ENCODE measurements at places on chromosomes 12 and 14.

DNA sequence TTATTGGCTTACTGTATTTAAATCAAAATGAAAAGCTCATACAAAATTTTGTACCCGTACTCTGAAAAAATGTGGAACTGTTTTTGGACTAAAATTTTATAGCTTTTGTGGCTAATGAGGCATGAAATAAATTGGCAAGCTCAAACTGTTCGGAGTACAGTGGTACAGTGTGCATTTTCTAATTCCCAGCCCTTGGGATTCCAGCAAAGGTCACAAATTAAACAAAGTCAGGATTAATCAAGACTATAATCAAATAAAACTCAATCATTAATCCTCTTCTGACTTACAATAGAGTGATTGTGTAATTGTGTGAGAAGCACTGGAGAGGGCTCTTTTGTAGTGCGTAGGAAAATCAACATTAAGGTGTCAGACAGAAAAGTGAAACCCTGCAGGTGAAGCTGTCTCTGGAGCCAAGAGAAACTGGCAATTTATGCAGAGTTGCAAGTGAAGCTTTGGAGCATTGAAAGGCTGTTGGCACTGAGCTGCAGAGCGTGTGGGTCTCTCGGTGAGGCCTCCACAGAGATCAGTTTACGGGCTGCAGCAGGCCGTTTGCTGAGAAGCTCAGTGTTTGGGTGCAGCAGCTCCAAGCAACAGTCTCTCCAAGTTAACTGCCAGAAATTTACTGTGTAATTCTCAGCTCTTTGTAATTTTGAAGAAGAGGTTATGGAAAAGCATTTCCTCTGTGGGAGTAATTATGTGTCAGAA is 275.9 kb downstream of the FBXL14 start:
- no peak for DNase-seq

- DNase-seq: peak; percentile 63
These were observed at the start of gene CLMN for GRCh38 chr14:95319312-95320077. TSS of gene CLMN (minus strand) at chr14:95319908. CDS start at chr14:95319792, 116 bp downstream.

- peak; percentile 8 for DNase-seq
These were observed 103.0 kb downstream of the C12orf42 start for GRCh38 chr12:103392722-103393121.

GRCh38 chr14:65329911-65330310 is 82.6 kb upstream of the FUT8 start:
- DNase-seq: no peak

- no peak for DNase-seq
These were observed 62.5 kb upstream of the PYGL start for GRCh38 chr14:51006781-51007211.

DNA sequence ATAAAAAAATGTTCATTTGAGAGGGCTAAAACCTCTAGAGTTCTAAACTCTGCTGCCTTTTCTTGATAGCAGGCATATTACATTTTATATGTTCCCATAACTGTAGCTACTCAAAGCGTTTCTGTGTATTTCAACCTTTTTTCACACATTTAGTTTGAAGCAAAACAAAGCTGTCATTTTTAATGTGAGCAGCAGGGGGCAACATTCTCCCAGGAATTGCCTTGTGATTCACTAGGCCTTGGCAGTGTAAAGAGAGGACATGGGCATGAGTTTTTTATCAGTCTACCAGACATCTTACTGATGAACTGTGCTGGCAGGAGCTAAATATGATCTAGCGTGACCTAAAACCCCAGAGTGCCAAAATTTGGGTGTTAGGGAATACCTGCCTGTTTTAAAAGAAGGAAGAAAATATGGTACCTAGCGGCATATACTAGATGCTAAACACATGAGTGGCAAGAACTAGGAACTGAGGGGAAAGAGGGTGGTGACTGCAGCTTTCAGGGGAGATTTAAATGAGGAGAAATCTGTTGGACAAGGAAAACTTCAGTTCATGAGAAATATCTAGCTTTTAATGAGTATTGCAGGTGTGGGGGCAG is 65.3 kb downstream of the IFT43 start:
- peak; percentile 24 for DNase-seq

- no peak for DNase-seq
These were observed 141.0 kb downstream of the ZFP36L1 start for GRCh38 chr14:68651652-68652432.

- DNase-seq: no peak
These were observed 21.7 kb upstream of the HELB start for GRCh38 chr12:66280561-66280960.

DNA sequence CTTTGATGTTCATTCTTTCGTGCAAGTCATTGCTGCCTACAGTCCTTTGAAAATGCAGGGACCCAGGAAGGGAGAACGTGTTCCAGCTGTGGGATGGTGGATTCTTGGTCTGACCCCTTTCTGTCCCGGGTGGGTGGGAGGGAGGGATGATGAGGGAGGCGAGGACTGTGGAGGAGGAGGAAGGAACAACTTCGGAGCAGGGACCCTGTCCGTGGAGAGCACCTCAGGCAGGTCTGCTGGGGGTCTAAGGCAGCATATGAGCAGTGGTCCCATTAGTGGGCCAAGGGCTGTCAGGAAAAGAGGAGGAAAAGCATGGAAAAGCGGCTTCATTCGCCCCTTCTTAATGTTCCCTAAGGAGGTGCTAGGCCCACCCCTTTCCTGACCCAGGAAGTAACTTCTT is 36.0 kb downstream of the CACNA2D4 start:
- no peak for DNase-seq
